ENCODE measurements at places on chromosomes 5 and 9. TPM values are rescaled to one million over a fixed set of nuclear protein-coding genes. Genes with fewer than 3 reads are reported as not detected.

GRCh38 chr9:13432904-13433303, 153.4 kb upstream of the MPDZ start:
- DNase-seq: no peak

- DNase-seq: no peak
Measured at GRCh38 chr9:122897969-122898368, 7.2 kb downstream of the RC3H2 start.

- no peak for DNase-seq
Measured at GRCh38 chr9:109043578-109043977, 30.3 kb upstream of the CTNNAL1 start.

GRCh38 chr5:90368454-90369246, 40.9 kb downstream of the CETN3 start:
- DNase-seq: no peak

DNA sequence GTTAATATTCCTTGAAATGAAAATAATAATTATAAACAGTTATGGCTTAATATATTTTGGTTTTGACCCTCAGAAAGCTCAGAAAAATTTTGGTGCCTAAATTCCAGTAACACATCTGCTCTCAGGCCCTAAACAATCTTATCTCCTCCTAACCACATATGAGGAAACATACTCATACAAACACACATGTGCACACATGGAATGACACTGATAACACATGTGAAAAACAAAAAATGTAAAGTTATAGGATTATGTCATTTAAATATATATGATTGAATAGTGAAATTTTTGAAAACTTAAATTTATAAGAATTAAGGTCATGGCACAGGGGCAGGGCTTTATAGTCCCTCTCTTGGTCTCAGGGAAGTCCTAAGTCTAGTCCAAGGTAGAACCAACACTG, 127.2 kb upstream of the TRPC7 start:
- DNase-seq: no peak

GRCh38 chr5:151047814-151048425, 27.5 kb downstream of the GPX3 start:
- no peak for DNase-seq

The POLR3G gene
- 1.5 TPM for total RNA-seq

The PKD2L2 gene
- total RNA-seq: not detected

The OLFML2A gene
- 15.9 TPM for total RNA-seq

The TNFSF8 gene
- 3.7 TPM for total RNA-seq

The SHC3 gene
- total RNA-seq: 6.9 TPM

The GLDC gene
- total RNA-seq: 0.63 TPM

The DOCK8 gene
- 42.8 TPM for total RNA-seq

All from aorta (tissue), 5 donors.